ENCODE measurements at places on chromosomes 5 and 9. TPM values are rescaled to one million over a fixed set of nuclear protein-coding genes. Genes with fewer than 3 reads are reported as not detected.

Gene SLC4A9
- not detected for total RNA-seq

Gene CFAP157
- 0.30 TPM for total RNA-seq

Gene PCDHB16
- 7.7 TPM for total RNA-seq

Gene OLFML2A
- total RNA-seq, result 7.7 TPM

Gene MELK
- total RNA-seq, result 46.8 TPM

Gene MEIKIN
- not detected for total RNA-seq

Gene TMED7
- 246 TPM for total RNA-seq

All from A375 (cell line).